NCI-H460 (cell line): ENCODE measurements at places on chromosomes 2 and 18. TPM values are rescaled to one million over a fixed set of nuclear protein-coding genes. Genes with fewer than 3 reads are reported as not detected.

- no peak for DNase-seq
These were observed 179.8 kb downstream of the HDAC4 start for GRCh38 chr2:239220981-239221396.

- DNase-seq: no peak
These were observed 148.4 kb downstream of the ZNF516 start for GRCh38 chr18:76346490-76347130.

DNA sequence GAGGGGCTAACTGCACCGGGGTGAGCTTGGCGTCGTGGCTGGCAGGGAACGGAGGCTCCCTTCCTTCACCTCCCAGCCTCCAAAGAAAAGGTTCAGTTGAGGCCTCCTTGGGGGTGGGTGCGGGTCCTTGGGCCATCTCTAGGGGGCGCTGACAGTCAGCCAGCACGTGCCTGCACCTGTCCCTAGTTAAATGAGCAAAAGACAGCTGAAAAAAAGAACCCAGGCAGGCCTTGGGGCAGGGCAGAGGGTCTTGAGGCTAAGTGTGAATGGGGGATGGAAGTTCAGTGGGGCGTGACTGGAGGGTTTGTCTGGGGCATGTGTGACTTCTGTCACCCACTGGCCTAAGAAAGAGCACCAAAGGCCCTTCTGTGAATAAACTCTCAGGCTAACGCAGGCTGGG, 56.4 kb downstream of the ZFP36L2 start:
- peak; percentile 36 for DNase-seq

DNA sequence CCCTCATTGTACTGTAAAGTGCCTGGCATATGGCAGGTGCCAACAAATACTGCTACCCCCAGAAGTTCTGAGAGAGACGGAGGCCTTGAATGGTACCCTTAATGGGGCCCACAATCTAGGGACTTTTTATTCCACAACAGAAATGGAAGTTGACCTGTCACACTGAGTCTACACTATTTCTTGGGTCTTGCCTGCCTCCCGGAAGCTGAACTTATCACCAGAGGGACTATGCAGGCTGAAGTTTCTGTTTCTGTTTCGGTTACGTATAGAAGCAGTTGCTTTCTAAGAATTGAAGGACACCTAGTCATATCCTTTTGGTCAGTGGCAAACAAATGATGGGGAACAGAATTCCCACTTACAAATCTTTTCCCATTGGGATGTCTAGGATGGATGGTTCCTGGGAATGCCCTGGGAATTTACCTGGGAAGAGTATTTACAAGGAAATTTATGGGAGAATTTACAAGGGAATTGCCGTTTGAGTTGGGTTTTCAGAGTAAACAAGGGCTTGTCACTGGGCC, 74.2 kb downstream of the HS1BP3 start:
- no peak for DNase-seq

The NCKAP1 gene
- 164 and 201 TPM in 2 replicates for total RNA-seq

DNA sequence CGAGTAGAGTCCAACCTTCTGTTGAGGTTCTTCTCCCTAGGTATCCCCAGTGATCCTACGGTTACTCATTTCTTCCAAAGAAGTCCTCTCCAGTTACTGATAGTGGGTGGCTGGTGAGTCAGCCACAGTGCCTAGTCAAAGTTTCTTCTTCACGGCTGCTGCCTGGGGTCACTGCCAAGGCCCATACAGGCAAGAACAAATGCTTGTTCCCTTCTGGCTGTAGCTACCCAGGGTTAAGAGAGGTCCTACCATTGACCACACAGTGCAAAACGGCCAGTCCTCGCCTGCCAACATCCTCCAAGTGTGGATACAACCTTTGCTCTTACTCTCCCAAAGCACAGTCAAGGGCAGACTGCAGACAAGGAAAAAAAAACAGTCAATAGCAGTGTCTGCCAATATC, 2.9 kb upstream of the PTPN4 start:
- no peak for DNase-seq

The SLC14A1 gene
- total RNA-seq: not detected in 2 replicates

DNA sequence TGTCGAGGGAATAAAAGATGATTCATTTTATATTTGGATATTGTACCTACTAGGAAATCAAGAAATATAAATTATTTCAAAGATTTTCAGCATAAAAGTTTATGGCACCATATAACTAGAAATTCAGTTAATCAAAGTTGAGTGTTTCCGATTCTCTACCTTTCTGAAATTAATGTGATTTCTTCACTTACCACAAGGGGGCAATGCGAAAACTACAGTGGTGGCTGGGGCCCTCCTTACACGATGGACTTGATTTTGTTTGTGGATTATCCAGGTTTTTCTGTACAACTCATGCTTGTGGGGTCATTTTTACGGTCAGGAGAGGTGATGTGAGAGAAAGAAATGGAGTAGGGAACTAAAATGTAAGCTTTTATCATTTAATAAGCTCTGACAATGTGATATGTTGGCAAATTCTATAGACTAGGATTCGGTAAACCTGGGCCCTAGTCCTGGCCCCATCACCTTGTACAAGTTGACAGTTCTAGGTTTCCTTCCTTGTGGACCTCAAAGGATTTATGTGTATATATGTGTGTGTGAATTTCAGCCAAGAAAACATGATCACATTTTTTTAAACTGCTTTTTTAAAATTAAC, 47.6 kb downstream of the G6PC2 start:
- peak; percentile 21 for DNase-seq

- DNase-seq: no peak
These were observed 148.6 kb upstream of the KCNJ3 start for GRCh38 chr2:154549869-154550268.

- no peak for DNase-seq
These were observed 81.2 kb downstream of the GBX2 start for GRCh38 chr2:236086971-236087465.

DNA sequence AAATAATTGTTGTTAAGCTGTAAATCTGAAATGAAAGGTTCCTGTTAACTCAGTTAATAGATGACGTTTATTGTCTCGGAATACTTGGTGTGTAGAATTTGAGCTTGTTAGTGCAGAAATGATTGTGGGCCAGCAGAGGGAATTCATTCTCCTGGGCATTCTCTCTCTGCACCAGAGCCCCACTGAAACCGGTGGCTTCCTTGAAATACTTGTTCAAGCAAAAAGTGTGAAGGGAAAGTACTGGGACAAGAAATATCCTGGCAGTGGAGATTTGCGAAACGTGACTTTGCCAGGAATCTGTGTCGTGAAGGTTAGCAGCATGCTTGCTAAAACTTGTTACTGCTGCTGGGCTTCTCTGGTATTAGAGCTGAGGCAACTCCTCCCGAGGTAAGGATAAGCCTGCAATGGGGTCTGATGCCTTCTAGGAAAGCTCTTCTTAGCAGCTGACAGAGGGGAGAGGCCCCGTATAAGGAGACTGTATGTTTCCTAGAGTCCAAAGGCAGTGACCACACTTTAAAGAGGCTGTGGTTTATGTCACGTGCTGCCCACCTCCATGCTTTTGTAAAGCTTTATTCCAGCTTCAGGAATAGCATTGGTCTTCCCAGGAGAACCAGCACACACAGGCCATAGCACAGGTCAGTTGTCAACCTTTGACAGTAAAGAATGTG, 2.0 kb downstream of the ITGA6 start:
- DNase-seq: no peak
